ENCODE measurements at places on chromosomes 4 and X.

DNA sequence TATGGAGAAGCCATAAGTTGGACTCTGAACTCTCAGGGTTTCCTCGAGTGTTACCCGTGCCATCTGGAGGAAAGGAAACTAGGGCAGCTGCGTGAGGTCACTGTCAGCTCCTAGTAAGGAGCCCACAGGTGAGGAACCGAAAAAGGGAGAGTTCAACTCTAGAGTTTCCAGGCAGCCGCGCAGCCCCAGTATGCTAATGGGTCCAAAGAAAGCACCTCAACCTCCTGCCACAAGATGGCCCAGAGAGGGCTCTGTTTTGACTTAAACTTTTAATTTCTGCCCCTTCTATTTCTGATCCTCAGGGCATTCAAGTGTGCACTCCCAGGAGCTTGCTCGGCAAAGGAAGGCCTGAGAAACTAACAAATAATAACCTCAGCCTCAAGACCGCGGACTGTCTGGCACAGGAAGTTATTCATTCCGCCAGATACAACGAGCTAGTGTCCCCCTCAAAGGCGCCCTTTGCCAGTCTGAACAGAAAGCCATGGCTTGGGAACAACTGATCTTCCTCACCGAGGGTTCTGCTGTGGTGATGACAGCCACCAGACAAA, 13.9 kb downstream of the SCARB2 start:
- peak; percentile 31 for DNase-seq

GRCh38 chr4:61770456-61770855, 570.3 kb downstream of the ADGRL3 start:
- no peak for DNase-seq

- no peak for DNase-seq
Observed at GRCh38 chrX:17291171-17291900, 83.7 kb upstream of the NHS start.

DNA sequence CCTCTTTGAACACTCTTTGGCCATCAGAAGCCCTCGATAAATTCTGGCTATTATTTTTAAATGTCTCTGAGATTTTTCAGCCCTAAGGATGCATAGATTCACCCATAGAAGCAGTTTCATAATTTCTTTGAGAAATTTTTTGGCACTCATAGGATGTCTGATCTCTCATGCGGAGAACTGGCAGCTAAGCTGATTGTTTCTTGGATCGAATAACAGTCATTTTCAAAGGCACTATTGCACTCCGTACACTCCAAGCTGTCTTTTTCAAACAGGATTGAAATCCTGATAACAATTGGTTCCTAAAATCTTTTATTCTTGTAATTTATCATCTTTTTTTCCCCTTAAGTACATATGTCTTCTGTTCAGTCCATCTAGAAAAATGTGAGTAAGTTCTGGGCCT, 411.9 kb downstream of the SPOCK3 start:
- DNase-seq, result no peak

GRCh38 chr4:6362896-6363295, 93.2 kb downstream of the WFS1 start:
- DNase-seq, result peak; percentile 27

DNA sequence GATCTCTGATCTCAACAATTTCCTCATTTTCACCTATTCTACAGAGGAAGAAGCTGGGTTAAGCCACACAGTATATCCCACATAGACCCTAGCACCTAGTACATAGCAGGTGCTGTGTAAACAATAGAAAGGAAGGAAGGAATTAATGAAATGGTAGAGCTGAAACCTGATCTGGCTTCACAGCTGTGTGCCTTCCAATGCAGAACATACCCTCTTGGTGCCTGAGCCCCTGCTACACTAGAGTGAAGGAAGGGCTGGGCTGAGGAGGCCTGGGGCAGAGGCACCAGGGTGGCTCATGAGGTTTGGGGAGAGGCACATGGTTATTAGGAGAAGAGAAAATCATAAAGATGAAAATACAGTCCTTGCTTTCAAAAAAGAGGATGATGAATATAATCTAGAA, 21.3 kb downstream of the LRRC66 start:
- no peak for DNase-seq

DNA sequence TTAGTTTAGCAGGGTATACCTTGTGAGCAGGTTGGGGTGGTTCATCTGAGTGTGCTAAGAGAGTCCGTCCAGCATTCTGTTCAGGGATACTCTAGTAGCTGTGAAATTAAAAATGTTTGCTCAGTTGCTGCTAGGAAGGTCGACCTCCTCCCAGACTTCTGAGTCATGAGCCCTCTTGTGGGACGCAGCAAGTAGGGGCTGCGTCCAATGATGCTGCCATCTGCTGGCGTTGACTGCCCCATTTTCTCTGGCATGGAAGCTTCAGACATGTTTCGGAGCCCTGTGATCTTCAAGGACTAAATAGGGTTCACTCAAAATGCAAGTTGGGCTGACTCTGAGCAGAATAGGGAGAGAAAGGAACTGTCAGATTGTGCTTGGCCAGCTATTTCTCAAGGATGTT, 201.0 kb upstream of the ARSJ start:
- DNase-seq, result peak; percentile 85

DNA sequence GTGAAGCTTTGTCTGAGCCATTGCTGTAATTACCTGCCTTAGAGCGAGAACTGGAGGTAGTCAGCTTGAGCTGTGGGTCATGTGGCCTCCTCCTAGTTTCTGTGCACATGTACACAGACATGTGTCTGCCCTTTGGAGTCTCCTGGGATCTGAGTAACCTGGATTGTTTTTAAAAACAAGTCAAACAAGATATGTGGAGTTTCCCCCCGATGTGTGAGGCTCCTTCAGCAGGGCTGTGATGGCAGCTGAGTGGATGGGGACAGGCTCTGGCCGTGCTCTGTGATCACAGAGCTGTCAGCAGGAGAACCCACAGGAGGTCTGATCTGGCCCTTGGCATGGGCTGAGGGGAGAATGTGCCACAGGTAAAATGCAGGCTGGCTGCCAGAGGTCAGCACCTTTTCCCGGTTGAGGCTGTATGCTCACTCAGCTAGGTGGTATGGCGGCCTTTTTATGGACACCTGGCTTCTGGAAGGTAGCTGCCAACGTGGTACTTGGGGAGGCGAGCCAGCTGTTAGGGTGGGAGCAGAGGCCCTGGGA, 38.4 kb downstream of the NOP14 start:
- DNase-seq, result no peak

DNA sequence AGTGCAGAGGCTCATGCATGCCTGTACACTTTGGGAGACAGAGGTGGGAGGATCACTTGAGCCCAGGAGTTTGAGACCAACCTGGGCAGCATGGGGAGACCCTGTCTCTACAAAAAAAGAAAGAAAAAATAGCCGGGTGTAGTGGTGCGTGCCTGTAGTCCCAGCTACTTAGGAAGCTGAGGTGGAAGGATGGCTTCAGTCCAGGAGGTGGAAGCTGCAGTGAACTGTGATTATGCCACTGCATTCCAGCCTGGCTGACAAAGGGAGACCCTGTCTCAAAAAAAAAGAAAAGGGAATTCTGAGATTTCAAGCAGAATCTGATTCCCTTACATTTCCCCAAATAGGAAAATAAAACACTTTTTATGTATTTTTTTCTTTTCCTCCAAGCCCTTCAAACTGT, 83.5 kb downstream of the SYNPO2 start:
- no peak for DNase-seq

DNA sequence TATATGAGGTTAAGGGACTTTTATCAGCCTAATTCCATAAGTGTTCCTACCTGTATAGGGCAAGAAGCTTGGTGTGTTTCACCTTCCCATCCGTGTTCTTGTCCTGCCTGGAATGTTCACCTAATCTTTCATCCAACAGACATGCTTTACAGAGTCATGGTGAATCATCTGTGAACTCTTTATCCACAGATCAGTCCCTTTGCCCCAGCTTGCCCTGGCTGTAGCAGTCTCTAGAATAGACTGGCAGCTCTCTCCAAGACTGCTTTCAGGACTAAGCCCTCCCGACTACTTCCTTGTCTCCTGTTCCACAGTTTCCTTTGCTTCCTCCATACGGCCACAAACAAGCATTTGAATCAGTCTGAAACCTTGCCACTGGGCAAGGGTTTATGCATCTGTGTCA, 177.9 kb upstream of the IL15 start:
- DNase-seq, result peak; percentile 27

- no peak for DNase-seq
Observed at GRCh38 chr4:174340714-174341113, 57.0 kb downstream of the CEP44 start.

- no peak for DNase-seq
Observed at GRCh38 chr4:7687006-7687405, 252.3 kb upstream of the PSAPL1 start.

DNA sequence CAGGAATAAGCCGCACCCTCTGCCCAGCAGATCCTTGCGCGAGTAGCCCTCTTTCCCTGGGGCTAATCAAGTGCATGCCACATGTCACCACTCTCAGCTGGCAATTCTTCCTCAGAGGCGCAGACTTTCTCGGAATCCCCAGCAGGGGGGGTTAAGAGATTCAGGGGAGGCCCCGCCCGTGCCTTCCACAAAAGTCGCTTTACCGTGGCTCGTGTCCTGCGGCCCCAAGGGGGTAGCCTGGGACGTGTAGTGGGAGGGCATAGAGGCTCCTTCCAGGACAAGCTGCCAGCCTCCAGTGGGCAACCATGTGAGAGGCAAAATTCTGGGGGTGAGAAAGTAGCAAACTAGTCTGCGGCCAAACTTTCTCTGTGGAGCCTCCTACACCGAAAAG, 652 bp downstream of the SRPX start:
- peak; percentile 52 for DNase-seq

- no peak for DNase-seq
Observed at GRCh38 chrX:3393178-3393577, 46.7 kb upstream of the MXRA5 start.

GRCh38 chr4:17276776-17277175, 235.1 kb downstream of the QDPR start:
- DNase-seq, result peak; percentile 53

GRCh38 chrX:117910216-117910615, 206.4 kb downstream of the KLHL13 start:
- peak; percentile 31 for DNase-seq

- peak; percentile 77 for DNase-seq
Observed at GRCh38 chr4:24024605-24025004, 134.8 kb upstream of the PPARGC1A start.

Data from IMR-90 (cell line).